ENCODE measurements at places on chromosomes 2 and 18. TPM values are rescaled to one million over a fixed set of nuclear protein-coding genes. Genes with fewer than 3 reads are reported as not detected.

GRCh38 chr2:143148757-143149156 is 19.5 kb downstream of the ARHGAP15 start:
- DNase-seq: no peak

DNA sequence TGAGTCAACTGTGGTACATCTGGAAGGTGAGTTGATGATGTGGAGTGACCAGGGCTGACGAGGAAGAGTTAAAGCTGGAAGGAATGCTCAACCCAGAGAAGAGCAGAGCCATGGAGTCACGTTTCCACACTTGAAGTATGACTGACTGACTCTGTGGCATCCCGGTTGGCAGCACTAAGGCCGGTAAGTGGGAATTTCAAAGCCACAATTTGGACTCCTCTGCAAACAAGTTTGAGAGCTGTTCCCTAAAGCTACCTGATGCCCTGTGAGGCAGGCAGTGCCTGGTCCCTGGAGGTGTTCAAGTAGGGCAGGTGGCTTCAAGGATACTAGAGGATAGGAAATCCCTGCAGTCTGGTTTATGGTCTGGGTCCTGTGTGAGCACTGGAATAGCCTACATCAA is 69.3 kb upstream of the ITGB6 start:
- DNase-seq: no peak

- no peak for DNase-seq
Measured at GRCh38 chr2:136210455-136210805, 92.5 kb upstream of the CXCR4 start.

DNA sequence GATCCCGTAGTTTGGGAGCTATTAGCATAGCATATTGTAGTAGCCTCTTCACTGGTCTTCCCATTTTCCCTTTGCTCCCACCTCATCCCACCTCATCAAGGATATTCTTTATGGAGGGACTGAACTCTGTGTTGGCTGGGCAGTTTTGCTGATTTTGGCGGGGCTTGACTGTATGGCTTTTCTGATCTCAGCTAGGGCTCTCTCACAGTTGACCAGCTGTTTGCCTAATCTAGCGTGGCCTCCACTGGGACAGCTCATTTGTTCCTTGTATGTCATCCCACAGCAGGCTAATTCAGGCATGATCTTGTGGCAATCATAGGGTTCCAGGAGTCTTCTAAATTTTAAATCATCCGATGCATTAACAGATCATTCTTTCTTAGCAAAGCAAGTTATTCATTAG is 30.2 kb upstream of the MTX2 start:
- no peak for DNase-seq

- DNase-seq: no peak
Measured at GRCh38 chr2:207432453-207432852, 97.3 kb upstream of the CREB1 start.

DNA sequence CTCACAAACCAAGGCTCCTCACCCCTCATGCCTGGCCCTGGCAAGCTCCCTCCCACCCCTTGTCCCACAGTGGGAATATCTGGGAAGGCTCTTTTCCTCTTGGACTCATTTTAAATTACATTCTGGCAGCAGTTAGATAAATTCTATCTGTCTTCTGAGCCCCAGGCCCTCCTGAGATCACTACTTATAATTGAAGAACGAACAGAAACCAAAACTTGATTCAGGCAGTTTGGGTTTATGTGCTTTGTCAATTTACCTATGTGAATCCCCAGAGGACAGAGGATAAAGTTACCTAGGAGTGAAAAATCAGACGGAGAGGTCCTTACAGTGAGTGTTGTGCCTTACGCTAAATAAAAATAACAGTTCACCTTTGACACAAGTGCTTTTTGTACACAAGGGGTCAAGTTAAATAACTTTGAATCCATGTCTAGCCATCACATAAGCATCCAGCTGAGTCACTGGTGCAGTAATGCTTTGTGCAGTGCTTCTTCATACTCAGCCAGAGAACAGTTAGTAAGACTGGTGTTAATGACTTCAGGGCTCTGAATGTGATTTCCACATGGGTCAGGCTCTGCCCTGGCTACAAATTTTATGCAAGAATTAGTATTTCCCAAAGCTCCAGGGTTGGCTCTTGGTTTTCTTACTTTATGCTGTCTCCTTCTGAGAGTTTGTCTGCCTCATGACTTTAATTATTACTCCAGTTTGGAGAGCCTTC is 329.3 kb downstream of the INSIG2 start:
- DNase-seq: no peak

DNA sequence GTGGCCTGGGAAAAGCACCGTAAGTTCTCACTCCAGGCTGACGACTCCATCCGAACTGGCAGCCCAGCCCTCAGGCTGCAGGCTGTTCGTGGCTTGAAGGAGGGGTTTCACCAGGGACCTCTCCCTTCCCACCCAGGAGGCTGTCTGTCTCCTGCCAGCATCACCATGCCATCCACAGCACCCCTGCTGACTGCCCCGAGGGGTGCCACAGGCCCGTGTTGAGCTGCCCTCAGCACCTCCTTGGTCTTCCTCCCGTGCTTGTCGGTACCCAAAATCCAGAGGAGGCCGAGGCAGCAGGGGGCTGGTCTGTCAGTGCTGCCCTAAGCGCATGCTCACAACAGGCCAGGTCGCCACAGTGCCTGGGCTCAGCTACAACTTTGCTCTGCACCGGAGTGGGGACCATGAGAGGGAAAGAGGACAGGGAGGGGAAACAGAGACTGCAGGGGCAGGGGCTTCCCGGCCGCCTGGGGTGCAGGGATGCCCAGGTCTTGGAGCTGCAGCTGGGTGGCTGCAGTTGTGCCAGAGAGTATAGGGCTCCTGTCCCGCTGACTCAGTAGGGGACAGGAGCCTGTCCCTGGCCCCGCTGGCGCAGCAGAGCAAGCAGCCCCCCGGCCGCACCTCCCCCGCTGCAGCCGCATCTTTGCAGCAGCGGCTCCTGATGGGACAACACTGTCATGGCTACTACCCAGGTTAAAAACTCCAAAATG is 963.7 kb upstream of the CRIM1 start:
- no peak for DNase-seq

- DNase-seq: no peak
Measured at GRCh38 chr2:144431392-144431783, 88.5 kb downstream of the ZEB2 start.

- no peak for DNase-seq
Measured at GRCh38 chr2:217555081-217555876, 447.5 kb downstream of the TNS1 start.

DNA sequence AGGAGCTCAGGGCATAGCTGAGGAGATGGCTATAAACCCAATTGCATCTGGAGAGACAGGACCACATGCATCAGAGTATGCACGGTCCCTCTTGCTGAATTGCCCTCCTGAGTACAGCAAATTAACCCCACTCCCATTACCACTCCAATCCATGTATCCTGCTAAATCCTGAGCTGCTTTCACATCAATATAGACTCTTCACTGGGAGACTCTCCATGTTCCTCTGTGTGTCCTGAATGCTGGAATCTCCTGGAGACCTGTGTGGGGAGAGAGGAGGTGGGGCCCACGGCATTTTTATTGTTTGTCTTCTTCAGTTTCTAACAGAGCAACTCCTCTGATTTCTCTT is 41.6 kb downstream of the THNSL2 start:
- DNase-seq: no peak

GRCh38 chr2:78068808-78069207 is 546.6 kb upstream of the LRRTM4 start:
- DNase-seq: no peak

DNA sequence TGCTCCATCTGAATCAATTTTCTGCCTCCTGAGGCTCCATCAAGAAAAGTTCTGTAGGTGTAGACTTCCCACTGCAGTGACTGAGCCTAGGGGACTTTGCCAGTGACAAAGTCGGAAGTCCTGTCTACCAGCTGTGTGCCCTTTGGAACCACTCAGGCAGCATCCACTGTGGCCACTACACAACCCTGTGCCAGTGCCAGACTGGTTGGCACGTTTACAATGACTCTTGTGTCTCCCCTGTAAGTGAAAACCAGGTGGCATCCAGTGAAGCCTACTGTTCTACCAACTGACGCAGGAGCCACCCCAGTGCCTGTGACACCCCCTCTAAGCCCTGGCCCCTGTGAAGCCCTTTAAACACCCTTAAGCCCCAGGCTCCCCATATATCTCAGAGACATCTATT is 132.1 kb upstream of the SERPINE2 start:
- DNase-seq: no peak

DNA sequence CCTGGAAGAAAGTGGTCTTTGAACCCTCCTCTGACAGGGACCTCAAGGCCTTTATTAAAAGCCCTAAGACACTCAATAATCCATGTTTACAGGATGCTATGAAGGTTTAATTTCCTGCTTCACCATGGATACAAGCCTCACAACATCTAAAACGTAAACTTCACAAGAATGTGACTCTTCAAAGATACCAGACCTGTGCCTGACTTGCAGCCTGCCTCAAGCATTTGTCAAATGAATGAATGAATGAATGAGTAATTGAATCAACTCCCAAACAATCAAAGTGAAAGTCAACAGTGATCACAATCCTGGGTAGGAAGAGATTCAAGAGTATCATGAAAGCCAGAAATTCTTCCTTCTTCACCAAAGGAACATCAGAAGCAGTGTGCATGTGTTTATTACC is 30.4 kb downstream of the KLF7 start:
- DNase-seq: no peak

DNA sequence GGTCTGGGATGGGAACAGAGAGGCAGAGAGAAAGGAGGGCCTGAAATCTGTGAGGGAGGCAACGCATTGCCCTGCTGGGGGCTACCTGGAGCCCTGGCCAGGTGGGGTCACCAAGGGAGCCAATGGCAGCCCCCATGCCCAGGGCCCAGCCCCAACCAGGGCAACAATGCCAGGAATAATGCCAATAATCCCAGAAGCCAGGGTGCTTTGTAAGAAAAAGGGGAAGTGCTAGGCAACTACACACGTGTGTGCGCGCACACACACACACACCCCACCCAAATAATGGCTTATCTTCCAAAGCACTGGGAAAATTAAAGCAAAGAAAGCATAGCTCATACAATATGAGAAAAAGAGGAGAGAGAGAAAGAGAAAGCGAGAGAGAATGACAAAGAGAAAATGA is 7.0 kb upstream of the CLEC4F start:
- no peak for DNase-seq

- DNase-seq: no peak
Measured at GRCh38 chr2:9809064-9809356, 34.3 kb upstream of the TAF1B start.

DNA sequence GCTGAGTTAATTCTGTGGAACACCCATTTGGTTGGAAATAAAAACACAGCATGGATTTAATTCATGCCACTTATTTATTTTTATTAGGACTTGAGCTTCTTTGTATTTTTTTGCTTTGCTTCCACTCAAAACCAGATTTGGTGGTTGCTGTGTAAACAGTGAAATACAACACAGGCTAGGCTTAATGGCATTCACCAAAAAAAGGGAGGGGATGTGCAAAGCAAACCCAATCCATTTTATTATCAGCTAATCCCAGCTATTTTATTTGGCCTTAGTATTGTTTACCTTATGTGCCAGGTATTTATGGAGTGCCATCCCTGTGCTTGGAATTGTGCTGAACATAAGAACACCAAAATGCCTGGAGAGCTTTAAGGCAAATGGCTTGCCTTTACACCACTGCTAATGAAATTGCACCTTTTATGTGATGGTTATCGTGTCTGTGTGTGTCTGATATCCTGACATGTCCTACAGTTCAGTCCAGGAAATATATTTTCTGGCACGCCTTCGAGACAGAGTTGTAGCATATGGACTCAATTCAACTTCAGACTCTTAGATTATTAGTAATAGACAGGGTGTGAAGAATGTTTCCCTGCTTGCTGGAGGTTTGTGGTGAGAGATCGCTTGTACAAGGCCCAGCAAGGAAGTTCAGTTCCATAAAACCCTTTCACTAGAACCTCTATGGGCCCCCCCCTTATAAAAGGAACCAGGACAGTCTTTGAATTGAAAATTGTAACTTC is 99.6 kb downstream of the PRPF40A start:
- DNase-seq: no peak

GRCh38 chr2:74179063-74179865 is 585 bp upstream of the MOB1A start:
- DNase-seq: no peak

DNA sequence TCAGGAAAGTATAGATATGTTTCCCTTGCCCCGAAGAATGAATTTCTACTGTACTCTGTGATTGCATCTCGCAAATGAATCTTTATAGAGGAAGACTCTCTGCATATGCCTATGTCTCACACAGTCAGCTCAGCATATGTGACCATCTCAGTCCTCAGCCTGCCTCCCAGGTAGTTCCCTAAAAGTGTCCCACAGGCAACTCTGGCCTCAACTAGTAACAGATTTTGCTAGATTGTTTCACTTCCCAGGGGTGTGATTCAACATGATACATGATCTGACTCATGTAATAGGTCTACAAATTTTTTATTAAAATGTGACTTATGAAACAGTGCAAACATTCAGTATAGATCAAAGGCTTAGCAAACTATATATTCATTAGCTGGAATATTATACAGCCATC is 296.6 kb upstream of the CRIM1 start:
- no peak for DNase-seq

GRCh38 chr2:54771166-54771885 is 47.9 kb downstream of the EML6 start:
- DNase-seq: no peak

DNA sequence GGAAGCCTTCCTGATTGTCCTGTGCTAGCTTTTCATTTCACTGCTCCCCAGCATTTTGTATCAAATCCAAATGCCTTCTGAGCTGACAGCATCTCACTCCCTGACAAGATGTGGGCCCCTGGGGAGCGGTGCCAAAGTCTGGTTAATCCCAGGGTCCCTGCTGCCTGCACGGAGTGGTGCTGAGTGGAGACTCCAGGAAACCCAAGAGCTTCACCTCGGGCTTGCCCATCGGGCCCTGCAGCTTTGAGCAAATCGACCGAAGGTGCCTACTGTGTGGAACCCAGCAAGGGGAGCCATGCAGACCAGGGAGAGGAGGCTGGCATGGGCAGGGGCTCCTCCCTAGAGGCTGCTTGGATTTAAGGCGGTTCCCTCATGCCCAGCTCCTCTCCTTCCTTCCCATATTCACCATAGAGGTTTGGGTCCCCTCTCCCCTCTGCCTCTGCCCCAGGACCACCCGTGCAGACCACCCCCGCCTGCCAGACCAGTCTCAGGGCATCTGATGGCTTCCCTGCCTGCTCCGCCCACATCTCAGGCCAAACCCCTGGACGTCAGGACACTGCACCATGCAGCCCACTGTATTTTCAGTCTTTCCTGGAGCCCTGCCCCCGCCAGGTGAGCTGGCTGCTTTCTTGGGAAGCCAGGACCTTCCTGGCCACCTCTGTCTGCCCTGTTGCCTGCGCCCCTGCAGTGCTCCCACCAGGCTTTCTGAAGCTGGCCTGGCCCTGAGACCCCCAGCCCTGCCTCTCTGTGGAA is 37.8 kb downstream of the RRM2 start:
- DNase-seq: no peak

GRCh38 chr2:19361325-19361990 is 3.0 kb upstream of the OSR1 start:
- DNase-seq: peak; percentile 55

GRCh38 chr18:74265546-74266098 is 26.1 kb downstream of the CYB5A start:
- DNase-seq: no peak

RGPD3 gene
- 0.09 TPM for total RNA-seq

CCDC85A gene
- 1.9 TPM for total RNA-seq

POTEJ gene
- total RNA-seq: not detected

CPO gene
- not detected for total RNA-seq

FEV gene
- 0.29 TPM for total RNA-seq

LCT gene
- not detected for total RNA-seq

NEU2 gene
- not detected for total RNA-seq

ANKRD30B gene
- not detected for total RNA-seq

RPE gene
- 51.3 TPM for total RNA-seq

CERKL gene
- not detected for total RNA-seq

LIMS4 gene
- 1.2 TPM for total RNA-seq

SLC23A3 gene
- total RNA-seq: 2.6 TPM
